ENCODE measurements at places on chromosomes 1 and 21. TPM values are rescaled to one million over a fixed set of nuclear protein-coding genes. Genes with fewer than 3 reads are reported as not detected.

DNA sequence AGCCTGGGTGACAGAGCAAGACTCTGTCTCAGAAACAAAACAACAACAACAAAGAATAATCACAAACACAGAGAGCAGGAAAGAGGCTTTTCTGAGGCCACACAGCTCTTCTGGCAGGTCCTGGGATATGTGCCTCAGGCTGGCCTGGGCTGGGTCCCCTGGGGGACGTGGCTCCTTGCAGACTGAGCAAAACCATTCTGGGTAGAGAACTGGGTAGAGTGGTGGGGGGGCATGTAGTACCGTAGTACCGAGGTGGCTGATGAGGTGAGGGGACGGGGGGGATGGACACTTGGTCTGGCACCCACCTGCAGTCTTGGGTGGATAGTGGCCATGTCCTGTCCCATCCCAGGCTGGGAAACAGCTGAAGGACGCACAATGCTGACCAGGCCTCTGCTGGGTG lies 6.0 kb downstream of the TMEM82 start:
- DNase-seq, result no peak

DNA sequence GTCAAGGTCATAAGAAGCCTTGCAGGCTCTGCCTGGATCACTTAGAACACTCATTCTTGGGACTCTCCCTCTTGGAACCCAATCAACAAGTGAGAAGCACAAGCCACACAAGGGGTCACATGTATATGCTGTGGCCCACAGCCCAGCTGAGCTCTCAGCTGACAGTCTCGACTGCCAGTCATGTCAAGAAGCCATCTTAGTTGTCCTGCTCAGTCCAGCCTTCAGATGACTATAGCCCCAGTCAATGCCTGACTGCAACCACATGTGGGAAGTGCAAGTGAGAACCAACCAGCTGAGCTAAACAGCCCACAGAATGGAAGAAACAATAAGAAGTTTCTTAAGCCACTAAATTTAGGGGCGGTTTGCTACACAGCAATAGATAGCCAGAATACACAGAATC lies 356.0 kb downstream of the KCNH1 start:
- DNase-seq, result no peak

The UBASH3A gene
- total RNA-seq, result not detected

The LCE2B gene
- total RNA-seq, result not detected

The DENND2C gene
- total RNA-seq, result 3.6 TPM

Measured in stomach (tissue), 19 donors.